ENCODE measurements at places on chromosomes 1 and 21.

DNA sequence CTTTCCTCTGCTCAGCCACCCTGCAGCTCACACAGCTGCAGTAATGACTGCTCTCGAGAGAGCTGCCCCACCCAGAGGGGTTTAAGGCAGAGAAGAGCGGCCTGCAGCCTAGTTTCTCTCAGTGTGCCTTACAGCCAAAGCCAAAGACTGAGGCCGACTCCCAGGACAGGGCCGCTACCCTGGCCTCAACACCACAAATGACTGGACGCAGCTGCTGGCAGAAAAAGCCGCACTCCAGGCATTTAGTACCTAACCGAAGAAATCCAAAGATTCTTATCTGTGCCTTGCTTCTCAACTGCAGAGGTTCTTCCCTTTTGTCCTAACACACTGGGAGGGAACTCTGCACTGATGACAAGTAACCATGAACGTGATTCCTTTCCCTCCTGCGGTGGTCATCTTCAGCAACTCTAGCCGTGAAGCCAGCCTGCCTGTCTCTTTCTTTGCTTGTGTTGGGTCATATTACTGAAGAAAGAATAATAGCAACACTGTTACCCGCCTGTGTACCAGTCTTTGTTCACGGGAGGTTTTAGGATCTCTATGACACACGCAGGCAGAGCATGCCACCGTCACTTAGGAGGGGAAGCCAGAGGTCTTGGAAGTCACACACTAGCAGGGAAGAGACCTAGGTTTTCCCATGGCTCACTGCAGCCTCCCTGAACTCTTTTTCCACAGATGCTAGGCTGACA, 202.7 kb downstream of the RHOU start:
- no peak for DNase-seq
- peaks cover 57% of the 10 kb centered on the region for H3K4me1 ChIP-seq
- peak overlapping the region; percentile 89 for H3K27ac ChIP-seq
- peak overlapping the region; percentile 49 for H3K4me3 ChIP-seq
- no peaks in the 10 kb centered on the region for H3K36me3 ChIP-seq

- no peak for DNase-seq
- H3K27ac ChIP-seq, result no peak overlapping the region
- peaks cover 3% of the 10 kb centered on the region for H3K4me1 ChIP-seq
- no peak overlapping the region for H3K4me3 ChIP-seq
- H3K27me3 ChIP-seq, result peaks cover 6% of the 10 kb centered on the region
- H3K36me3 ChIP-seq, result no peaks in the 10 kb centered on the region
Measured at GRCh38 chr1:43048601-43049011, 89.9 kb upstream of the SLC2A1 start.

- no peak for DNase-seq
- H3K36me3 ChIP-seq, result no peaks in the 10 kb centered on the region
- peaks cover 11% of the 10 kb centered on the region for H3K27me3 ChIP-seq
- no peak overlapping the region for H3K4me3 ChIP-seq
- H3K27ac ChIP-seq, result no peak overlapping the region
Measured at GRCh38 chr1:94156096-94156625, 35.2 kb upstream of the ABCA4 start.

DNA sequence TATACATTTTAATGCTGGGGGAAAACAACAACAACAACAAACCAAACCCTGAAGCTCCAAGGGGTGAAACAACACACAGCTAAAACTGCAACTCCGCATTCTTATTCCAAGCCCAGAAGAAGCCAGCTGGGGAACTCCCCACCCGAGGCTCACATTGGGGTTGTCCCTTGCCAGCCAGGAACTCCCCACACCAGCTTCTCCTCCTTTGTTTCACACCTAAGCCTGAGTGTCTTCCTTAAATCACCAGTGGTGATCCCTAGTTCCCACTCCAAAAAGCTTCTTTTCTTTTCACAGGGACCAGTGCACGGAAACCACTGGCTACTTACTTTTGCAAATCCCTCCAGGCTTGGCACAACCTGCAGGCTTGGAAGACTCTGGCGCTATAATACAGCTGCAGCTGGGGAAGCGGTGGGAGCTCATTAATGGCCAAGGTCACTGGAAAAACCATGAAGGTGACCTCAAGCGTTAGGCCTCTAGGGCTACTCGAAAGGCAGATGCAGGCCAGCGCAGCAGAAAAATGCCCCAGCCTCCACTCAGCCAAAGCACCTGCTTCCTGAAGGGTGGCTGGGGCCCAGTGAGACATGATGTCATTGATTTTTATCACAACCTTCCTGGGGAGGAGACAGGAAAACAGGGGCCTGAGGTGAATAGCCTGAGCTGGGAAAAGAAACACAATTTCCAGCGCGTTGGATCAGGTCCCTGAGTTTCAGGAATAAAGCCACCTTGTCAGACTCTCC, 40.1 kb downstream of the TLR5 start:
- no peak for DNase-seq
- H3K4me3 ChIP-seq, result no peak overlapping the region
- H3K4me1 ChIP-seq, result no peaks in the 10 kb centered on the region
- no peaks in the 10 kb centered on the region for H3K36me3 ChIP-seq
- H3K27ac ChIP-seq, result no peak overlapping the region

- no peaks in the 10 kb centered on the region for H3K27me3 ChIP-seq
- no peak overlapping the region for H3K27ac ChIP-seq
- no peak for DNase-seq
- no peaks in the 10 kb centered on the region for H3K36me3 ChIP-seq
- no peak overlapping the region for H3K4me3 ChIP-seq
Measured at GRCh38 chr1:53542551-53542950, 83.4 kb downstream of the DMRTB1 start.

DNA sequence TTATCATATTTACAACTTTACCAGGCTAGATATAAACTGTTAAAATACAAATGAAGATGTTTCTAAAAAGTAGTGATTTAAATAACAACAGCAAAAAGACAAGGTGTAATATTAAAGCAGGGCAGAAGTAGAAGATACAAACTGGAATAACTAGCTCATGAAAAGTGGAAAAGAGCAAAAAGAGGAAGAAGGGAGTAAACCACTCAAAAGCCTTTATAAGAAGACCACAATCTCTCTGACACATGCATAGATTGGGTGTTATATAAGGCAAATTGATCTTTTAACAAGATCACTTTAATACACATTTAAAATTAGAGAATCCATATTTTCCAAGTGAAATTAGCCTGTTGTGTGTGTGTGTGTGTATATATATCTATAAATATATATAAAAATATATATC, 5.0 kb downstream of the DENND1B start:
- no peak overlapping the region for H3K27ac ChIP-seq
- peaks cover 58% of the 10 kb centered on the region for H3K4me1 ChIP-seq
- peaks cover 55% of the 10 kb centered on the region for H3K36me3 ChIP-seq
- no peak overlapping the region for H3K4me3 ChIP-seq
- DNase-seq, result no peak

- H3K4me3 ChIP-seq, result no peak overlapping the region
- H3K27me3 ChIP-seq, result no peaks in the 10 kb centered on the region
- DNase-seq, result no peak
- peaks cover 2% of the 10 kb centered on the region for H3K36me3 ChIP-seq
- no peak overlapping the region for H3K27ac ChIP-seq
Measured at GRCh38 chr1:185479796-185480195, 162.8 kb upstream of the IVNS1ABP start.

- no peak for DNase-seq
- no peaks in the 10 kb centered on the region for H3K4me1 ChIP-seq
- H3K27me3 ChIP-seq, result no peaks in the 10 kb centered on the region
- H3K36me3 ChIP-seq, result no peaks in the 10 kb centered on the region
- H3K27ac ChIP-seq, result no peak overlapping the region
- no peak overlapping the region for H3K4me3 ChIP-seq
Measured at GRCh38 chr1:109152196-109152595, 38.3 kb downstream of the ELAPOR1 start.

DNA sequence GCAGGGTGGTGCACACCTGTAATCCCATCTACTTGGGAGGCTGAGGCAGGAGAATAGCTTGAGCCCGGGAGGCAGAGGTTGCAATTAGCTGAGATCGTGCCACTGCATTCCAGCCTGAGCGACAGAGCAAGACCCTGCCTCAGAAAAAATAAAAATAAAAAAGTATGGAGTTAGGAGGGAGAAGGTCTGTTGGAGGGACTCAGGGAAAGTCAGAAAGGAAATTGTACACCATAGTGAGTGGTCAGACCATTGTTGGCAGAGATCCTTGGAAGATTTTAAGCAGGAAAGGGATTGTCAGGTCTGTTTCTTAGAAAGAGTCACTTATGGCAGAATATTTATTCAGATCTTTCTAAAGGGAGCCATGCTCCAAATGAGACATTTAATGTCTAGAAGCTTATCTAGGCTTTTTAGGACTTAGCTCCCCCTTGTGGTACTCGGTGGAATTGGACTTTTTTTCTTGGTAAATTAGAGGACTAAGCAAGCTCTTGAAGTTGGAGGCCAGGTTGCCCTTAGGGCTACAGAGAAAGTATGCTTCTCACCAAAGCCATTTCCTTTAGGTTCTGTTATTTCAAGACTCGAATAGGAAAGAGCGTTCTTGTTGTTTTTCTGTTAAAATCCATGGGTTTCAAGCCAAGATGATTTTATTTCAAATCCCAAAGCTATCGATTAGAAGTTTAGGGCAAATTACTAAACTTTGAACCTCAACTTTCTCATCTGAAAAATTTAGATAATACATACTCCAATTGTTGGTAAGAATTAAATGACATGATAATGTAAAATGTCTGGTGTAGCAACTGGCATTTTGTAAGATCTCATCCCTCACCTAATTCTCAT, 16.5 kb downstream of the MIA3 start:
- H3K27ac ChIP-seq, result peak overlapping the region; percentile 67
- H3K4me1 ChIP-seq, result peaks cover 14% of the 10 kb centered on the region
- no peak overlapping the region for H3K4me3 ChIP-seq
- peaks cover 44% of the 10 kb centered on the region for H3K36me3 ChIP-seq

GRCh38 chr1:99707535-99708142, 58.8 kb downstream of the FRRS1 start:
- H3K36me3 ChIP-seq, result no peaks in the 10 kb centered on the region
- H3K4me3 ChIP-seq, result no peak overlapping the region
- H3K27me3 ChIP-seq, result no peaks in the 10 kb centered on the region
- DNase-seq, result peak; percentile 71

GRCh38 chr1:180734366-180734765, 102.5 kb downstream of the XPR1 start:
- DNase-seq, result no peak
- peaks cover 31% of the 10 kb centered on the region for H3K36me3 ChIP-seq
- no peaks in the 10 kb centered on the region for H3K4me1 ChIP-seq
- H3K4me3 ChIP-seq, result no peak overlapping the region
- H3K27me3 ChIP-seq, result no peaks in the 10 kb centered on the region

DNA sequence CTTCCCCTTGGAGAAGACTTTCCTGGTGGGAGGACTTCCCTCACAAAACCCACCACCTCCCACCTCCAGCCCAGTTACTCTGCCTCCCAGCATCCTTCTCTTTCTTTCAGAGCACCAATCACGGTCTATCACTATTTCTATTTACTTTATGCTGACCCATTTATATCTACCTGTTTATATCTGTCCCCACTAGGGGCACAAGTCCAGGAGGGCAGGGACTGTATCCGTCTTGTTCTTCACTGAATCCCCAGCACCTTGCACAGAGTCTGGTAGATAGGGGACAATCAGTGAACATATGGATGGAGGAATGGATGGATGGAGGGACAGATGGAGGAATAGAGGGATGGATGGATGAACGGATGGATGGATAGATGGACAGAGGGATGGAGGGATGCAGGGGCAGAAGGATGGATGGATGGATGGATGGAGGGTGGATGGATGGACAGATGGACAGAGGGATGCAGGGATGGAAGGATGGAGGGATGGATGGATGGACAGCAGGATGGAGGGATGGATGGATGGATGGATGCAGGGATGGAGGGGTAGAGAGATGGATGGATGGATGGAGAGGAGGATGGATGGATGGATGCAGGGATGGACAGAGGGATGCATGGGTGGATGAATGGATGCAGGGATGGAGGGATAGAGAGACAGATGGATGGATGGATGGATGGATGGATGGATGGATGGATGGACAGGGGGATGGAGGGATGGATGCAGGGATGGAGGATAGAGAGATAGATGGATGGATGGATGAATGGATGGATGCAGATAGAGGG, 5.5 kb downstream of the C1QB start:
- no peak overlapping the region for H3K27ac ChIP-seq
- no peak for DNase-seq
- no peaks in the 10 kb centered on the region for H3K4me1 ChIP-seq
- no peaks in the 10 kb centered on the region for H3K36me3 ChIP-seq

GRCh38 chr1:25644962-25645361, 28.4 kb downstream of the MAN1C1 start:
- H3K27me3 ChIP-seq, result peaks cover 37% of the 10 kb centered on the region
- H3K36me3 ChIP-seq, result peaks cover 45% of the 10 kb centered on the region
- DNase-seq, result no peak
- no peak overlapping the region for H3K27ac ChIP-seq
- no peak overlapping the region for H3K4me3 ChIP-seq

DNA sequence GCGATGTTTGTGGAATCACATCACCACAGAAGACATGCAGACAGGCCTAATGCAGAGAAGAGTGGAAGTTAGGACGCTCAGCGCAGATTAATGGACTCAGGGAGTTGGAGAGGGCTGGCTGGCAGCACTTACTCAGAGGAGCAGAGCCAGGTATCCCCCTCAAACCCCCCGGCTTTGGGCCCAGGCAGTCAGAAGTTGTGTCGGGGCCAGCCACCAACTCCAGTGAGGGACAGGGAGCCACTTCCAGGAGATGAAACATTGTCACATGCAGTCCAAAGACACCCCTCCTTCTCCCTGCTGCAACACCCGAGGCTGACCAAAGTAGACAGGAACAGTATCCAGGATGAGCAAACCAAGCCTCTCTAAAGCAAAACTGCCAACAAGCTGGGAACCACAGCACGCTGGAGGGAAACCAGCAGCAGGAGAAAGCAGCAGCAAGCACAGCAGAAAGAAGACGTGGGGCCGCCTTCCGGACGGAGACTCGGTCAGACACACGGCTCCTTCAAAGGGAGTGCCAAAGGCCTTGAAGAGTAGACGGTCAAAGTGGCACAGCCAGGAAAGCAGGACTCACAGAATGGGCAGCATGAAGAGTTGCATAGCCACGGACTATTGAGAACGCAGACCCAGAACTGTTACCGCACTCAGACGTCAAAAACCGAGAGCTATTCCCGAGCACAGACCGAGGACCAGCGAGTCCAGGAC, 149.3 kb downstream of the PCBP3 start:
- no peak overlapping the region for H3K27ac ChIP-seq
- H3K36me3 ChIP-seq, result no peaks in the 10 kb centered on the region
- H3K4me3 ChIP-seq, result no peak overlapping the region
- no peak for DNase-seq
- H3K4me1 ChIP-seq, result no peaks in the 10 kb centered on the region

Data from activated CD8-positive, alpha-beta T cell treated with anti-CD3 and anti-CD28 coated beads, Interleukin-2, amount 10 ng/mL, durations not matched to agents 7 days and 5 days (primary cell).